ENCODE measurements at places on chromosomes 1 and 21. TPM values are rescaled to one million over a fixed set of nuclear protein-coding genes. Genes with fewer than 3 reads are reported as not detected.

- peak; percentile 41 for DNase-seq
Observed at GRCh38 chr1:156052862-156053767, 483 bp downstream of the UBQLN4 start.

DNA sequence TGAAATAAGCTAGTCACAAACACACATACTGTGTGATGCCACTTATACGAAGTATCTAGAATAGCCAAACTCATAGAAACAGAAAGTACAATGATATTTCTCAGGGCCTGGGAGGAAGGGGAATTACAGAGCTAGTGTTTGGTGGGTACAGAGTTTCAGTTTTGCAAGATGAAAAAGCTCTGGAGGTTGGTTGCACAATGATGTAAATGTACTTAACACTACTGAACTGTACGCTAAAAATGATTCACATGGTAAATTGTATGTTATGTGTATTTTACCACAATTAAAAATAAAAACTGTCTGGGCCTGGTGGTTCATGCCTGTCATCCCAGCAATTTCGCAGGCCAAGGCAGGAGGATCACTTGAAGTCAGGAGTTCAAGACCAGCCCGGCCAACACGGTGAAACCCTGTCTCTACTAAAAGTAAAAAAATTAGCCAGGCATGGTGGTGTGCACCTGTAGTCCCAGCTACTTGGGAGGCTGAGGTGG is 15.3 kb upstream of the FHAD1 start:
- DNase-seq, result no peak

GRCh38 chr1:173014160-173014559 is 36.6 kb downstream of the TNFSF18 start:
- DNase-seq, result no peak

- DNase-seq, result no peak
Observed at GRCh38 chr1:111603979-111604378, 15.6 kb upstream of the RAP1A start.

GRCh38 chr1:226763905-226764264 is 24.8 kb upstream of the ITPKB start:
- no peak for DNase-seq

The SGIP1 gene
- 7.7 TPM for total RNA-seq

DNA sequence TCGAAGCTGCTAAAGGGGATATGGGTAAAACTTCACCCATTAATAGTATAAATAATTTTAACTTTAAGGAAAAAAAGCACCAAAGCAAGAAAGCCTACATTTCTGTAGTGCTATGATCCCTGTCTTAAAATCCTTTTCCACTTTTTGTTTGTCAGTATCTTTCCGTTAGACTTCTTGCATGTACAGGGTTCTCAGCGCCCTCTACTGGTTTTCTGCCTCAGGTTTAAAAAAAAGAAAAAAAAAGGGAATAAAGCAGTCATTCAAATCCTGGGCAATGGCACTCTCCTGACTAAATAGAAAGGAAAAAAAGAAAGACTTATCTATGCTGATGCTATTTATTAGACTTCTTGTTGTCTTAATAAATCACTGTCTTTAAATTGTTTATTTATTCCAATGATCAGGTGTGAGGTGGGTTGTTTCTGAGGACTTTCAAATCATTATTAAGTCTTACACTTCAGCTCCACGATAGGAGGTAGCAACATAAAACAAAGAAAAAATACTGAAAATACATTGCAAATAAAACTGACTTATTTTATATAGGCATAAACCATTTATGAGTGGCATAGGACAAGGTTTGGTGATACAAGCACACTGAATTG is 475.4 kb upstream of the NR5A2 start:
- DNase-seq, result peak; percentile 10

The GBP6 gene
- total RNA-seq, result not detected

DNA sequence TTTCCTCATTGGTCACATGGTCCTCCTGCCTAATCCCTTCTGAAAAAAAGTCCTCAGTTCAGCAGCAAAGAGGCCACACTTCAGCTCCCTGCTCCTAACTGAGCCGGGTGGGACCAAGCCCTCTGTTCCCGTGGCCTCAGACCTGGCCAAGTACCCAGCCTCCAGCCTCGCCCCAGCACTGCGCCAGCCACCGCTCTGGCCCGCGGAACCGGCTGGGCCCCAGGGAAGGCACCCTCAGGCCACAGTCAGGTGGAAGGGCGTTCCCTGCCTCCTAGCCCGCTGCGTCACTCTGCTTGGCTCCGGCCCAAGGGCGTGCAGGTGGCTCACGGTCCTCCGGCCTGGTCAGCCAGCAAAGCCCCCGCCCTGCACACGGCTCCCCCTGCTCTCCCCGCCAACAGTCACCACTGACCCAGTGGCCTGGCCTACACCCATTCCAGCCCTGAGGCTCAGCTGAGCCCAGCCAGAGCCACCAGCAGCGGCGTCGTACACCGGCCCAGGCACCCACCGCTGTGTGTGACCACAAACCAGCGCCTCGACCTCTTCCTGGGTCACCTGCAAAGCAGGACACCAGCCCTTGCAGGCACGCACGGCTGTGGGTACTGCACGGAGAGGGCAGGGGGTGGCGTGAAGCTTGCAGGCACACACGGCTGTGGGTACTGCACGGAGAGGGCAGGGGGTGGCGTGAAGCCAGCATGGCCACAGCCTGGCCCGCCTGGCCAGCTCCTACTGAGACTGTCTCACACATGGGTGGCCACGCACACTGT is 19.4 kb downstream of the NADK start:
- DNase-seq, result no peak

- no peak for DNase-seq
Observed at GRCh38 chr1:217088011-217088410, 364.8 kb upstream of the ESRRG start.

GRCh38 chr1:23557471-23558124 is 1.7 kb downstream of the ID3 start:
- DNase-seq, result no peak

The F13B gene
- total RNA-seq, result not detected

- no peak for DNase-seq
Observed at GRCh38 chr1:155329980-155330598, 9.4 kb downstream of the RUSC1 start.

DNA sequence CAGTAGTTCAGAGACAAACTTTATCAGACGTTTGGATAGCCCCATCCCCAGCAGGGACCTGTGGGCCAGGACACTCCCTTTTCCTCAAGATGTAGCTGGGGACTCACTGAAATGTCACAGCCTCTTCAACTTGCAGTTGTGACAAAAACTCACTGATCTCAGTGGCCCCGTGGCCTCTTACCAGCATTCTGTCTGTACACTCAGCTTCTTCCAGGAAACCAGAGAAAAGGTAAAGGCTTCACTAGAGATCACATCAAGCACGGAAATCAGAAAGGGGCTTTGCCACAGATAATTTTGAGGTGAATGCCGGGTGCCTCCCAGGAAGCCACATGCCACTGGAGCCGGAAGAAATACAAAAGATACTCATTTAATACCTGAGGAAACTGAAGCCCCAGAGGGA is 122.2 kb downstream of the CCDC185 start:
- no peak for DNase-seq

DNA sequence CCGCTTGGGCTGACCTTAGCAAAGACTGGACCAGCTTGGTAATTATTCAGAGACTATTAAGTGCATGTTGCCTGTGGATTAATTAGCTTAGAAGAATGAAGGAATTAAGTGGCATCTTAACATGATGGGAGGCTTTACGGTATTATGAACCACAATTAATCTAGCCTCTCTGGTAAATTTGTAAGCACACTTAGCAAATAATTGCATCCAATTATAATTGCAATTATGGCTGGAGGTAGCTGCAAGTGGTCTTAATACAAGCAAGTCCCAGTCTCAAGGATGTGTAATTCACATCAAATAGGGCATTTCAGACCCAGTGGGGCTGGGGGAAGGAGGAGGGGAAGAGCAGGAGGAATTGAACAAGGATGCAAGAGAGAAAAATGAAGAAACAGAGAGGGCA is 151.6 kb downstream of the CNIH3 start:
- DNase-seq, result no peak

The TSPEAR gene
- not detected for total RNA-seq

GRCh38 chr1:231507476-231508355 is 20.8 kb upstream of the TSNAX start:
- no peak for DNase-seq

DNA sequence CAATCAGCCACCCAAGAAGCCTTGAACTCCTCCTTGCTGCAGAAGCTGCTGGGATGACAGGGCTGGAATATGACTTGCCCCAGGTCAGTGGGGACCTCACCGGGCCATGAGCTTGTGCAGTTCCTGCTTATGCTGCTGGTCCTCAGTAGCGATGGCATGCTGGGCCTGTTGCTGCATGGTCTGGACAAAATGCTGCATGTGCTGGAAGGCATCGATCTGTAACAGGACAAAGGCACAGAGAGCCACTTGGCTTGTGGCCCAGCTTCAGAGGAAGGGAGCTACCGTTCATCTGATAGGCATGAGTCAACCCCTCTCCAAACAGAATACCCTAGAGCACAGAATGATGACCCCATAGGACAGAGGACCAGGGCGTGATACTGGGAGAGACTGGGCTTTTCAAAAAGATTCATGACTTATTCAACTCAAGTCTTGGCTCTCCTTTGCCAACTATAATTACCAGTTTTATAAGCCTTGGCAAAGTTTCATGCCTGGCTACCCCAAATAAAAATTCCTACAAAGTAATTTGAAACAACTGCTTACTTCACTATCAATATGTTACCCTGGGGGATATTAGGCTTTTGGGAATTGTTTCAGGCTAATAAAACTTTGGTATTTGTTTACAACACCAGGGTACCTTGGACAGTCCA is 34.7 kb upstream of the EXOSC10 start:
- no peak for DNase-seq

- DNase-seq, result no peak
Observed at GRCh38 chr21:19490481-19490880, 1086.9 kb upstream of the TMPRSS15 start.

DNA sequence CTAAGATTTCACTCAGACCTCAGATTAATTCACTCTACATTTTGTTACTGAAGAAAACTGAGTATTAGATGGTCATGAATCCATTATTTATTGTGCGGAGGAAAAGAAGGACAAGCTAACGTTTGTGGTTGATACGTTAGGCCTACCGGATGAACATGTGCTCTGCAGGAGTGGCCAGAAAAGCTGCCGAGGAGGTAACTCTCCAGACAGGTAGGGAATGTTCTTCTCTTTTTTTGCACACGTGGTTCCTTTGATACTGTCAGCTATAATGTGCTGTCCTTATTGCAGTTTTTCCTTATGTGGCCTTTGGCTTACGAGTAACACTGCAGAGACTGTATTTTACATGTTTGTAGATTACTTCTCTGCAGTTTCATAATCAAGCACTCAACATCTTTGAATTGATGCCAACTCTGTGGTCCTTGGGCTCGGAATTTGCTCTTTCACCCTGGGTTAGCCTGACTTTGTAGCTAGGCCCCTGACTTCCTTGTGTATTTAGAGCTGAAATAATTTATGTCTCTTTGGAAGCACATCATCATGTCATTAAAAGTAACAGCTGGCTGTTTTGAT is 13.6 kb downstream of the MTR start:
- no peak for DNase-seq

- DNase-seq, result no peak
Observed at GRCh38 chr1:230930986-230931385, 47.7 kb downstream of the TTC13 start.

DNA sequence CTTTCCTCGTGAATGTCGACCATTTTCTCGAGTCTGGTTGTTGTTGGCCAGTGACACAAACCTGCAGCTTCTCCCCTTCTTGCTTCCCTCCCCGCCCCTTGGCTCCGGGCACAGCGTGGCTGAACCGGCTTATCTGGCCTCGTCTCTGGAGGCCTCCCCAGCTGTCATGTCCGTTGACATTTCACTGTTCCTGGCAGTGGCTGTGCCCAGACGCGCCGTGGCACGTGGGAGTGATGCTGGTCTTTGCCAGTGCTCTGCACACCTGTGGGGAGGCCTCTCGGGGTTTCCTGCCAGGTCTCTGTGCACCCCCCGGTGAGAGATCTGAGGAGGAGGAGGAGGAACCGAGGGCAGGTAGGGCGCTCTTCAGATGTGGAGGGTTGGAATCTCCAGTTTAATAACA is 23.7 kb downstream of the SKI start:
- DNase-seq, result no peak

- no peak for DNase-seq
Observed at GRCh38 chr1:212862111-212862690, 4.1 kb downstream of the FLVCR1 start.

The BROX gene
- total RNA-seq, result 49.1 TPM

DNA sequence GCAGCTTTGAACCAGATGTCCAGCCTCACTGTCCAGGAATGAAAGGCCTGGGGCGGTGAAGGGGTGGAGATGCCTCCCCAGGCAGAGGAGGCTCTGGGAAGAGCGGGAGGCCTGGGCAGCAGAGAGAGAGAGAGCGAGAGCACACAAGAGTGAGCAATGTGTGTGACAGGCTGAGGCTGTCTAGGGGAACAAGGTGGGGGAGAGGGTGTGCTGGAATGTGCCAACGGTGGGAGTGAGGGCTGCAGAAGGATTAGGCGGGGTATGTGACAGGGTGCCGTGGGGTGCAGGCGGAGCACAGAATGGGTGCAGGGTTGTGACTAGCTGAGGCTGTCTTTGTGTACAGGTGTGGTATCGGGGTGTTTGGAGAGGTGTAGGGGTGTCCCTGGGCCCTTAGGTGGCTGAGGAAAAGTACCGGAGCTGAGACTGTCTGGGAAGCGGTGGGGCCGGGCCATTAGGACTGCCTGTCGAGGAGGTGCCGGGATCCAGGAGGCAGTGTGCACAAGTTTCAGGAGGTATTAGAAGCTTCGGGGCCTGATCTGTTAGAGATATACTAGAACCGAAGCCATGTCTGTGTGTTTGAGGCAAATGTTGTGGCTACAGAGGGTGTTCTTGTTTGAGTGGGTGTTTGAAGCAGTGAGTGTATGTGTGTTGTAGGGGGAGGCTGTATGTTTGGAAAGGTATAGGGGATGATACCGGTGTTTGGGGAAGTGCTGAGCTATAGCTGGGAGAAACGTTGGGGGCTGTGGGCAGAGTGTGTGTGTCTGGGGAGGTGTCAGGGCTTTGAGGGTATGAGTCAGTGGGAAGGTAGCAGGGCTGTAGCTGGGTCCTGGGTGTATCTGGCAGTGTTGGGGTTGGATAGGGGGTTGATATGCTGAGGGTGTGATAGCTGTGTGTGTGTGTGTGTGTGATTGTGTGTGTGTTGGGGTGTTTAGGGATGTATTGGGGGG is 9.1 kb downstream of the AHDC1 start:
- DNase-seq, result no peak

The TMEM79 gene
- 0.86 TPM for total RNA-seq

GRCh38 chr1:95230256-95230655 is 3.8 kb upstream of the RWDD3 start:
- no peak for DNase-seq

DNA sequence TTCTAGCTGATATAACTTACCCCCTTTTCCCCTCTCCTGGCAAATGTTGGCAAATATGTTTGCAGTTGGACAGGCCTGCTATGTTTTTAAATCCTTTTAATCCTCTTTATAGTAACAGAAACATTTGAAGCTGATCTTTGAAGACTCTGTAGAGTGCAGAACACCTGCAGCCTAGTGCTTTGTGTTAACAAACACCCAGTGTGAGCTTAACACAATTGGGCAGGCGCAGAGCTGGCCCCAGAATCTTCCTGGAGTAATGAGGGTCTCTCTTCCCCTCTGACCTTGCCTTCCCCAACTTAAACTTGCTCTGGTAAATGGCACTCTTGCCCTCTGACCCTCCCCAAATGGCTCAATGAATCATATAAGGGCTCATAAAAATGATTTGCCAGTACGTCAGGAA is 247.9 kb upstream of the LYPLAL1 start:
- no peak for DNase-seq

The TMOD4 gene
- total RNA-seq, result not detected

GRCh38 chr21:31446226-31446855 is 102.3 kb upstream of the TIAM1 start:
- no peak for DNase-seq

GRCh38 chr1:118987468-118988185 is 516 bp downstream of the TBX15 start:
- no peak for DNase-seq
